ENCODE measurements at places on chromosomes 4 and X.

GRCh38 chr4:63700569-63700968, 708.7 kb downstream of the TECRL start:
- no peak for DNase-seq

- DNase-seq, result no peak
Measured at GRCh38 chr4:143202824-143203223, 18.1 kb downstream of the USP38 start.

- DNase-seq, result no peak
Measured at GRCh38 chrX:45774961-45775360, 574.3 kb upstream of the DIPK2B start.

GRCh38 chr4:8494218-8494617, 53.6 kb downstream of the TRMT44 start:
- no peak for DNase-seq

- DNase-seq, result no peak
Measured at GRCh38 chr4:14719053-14719452, 283.2 kb upstream of the CPEB2 start.

DNA sequence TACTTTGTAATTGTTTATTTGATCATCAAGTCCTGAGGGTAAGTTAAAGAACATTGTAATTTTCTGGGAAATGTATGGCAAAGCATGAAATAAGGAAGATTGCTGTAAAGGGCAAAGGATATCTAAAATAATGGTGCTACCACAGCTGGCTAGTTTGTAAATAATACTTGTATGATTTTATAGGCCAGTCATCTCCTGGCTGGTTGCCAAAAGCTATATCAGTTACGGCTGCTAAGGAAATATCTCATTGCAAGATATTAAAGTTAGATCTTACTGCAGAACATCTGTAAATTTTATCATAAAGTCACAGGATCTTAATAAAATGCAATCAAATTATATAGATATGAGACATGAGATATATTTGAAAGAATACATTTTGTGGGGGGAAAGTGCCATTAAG, 150.8 kb upstream of the CXCL13 start:
- DNase-seq, result no peak

DNA sequence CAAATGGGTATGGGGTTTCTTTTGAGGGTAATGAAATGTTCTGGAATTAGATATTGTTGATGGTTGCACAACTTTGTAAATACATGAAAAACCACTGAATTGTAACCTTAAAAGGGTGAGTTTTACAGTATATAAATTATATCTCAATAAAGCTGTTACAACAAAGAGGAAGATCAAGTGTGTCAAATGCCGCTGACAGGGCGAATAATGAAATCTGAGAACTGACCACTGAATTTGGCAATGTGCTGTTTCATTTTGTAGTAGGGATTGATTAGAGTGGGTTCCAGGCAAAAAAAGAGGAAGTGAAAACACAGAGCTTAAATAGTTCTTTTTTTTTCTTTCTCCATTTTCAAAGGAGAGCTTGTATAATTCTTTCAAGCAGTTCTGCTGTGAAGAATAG, 161.1 kb upstream of the NAP1L5 start:
- no peak for DNase-seq

GRCh38 chrX:121191779-121192178, 144.4 kb downstream of the GLUD2 start:
- DNase-seq, result no peak

GRCh38 chr4:98341309-98341708, 80.1 kb downstream of the RAP1GDS1 start:
- no peak for DNase-seq

- no peak for DNase-seq
Measured at GRCh38 chrX:8672176-8672575, 59.8 kb downstream of the ANOS1 start.

DNA sequence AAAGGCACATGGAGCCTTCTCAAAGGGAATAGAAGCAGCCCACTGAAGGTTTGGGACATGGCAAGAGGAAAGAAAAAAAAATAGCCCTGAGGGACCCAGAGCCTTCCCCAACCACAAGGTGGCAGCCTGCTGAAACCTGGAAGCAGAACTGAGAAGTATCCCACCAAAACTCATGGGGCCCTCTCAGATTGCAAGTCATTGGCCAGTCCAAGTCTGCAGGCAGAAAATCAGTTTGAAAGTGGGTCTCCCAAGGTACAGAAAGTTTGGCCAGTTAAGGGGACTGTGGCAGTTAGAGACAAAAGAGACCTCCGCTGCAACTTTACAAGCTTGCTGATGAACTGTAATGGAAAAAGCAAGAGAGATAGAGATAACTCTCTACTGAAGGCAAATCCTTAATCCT, 155.8 kb downstream of the ANTXR2 start:
- peak; percentile 1 for DNase-seq

DNA sequence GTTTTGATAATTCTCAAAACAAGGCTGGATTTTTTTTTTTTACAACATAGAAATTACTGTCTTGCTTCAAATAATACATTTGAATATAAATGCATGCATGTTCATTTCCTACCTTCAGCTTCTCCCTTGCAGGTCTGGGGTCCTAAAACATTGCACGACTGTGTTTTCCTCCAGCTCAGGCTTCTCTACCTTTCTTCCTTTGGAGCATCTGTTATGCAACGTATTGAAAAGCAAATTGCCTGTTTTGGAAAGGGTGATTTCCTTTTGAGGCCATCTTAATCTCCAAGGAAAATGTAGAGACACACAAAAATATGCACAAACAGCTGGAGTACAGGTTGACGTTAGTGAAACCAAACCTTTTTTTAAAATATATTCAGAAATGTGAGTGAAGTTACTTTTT, 115.6 kb upstream of the TLL1 start:
- DNase-seq, result no peak

DNA sequence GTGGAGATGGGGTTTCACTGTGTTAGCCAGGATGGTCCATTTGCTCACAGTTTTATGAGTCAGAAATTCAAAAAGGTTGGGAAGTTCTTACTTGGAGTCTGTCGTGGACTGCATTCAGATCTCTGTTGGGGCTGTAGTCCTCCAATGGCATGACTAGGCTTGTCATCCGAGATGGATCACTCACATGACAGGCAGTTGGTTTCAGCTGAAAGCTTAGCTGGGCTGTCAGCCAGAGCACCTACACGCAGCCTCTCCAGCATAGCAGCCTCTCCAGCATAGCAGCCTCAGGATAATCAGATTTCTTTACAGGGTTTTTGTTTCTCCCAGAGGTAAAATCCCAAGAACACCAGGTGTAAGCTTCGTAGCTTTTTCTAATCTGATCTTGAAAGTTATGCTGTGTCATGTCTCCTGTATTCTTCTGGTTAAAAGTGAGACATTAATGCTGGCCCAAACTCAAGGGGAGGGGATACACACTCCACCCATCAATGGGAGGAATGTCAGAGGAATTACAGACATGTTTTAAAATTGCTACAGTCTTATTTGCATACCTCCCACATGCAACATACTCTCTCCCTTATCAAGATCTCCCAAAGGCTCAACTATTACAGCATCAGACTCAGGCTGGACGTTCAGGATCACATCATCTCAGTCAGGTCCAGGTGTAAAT, 31.6 kb upstream of the SOD3 start:
- DNase-seq, result no peak

GRCh38 chrX:68571610-68572311, 72.9 kb downstream of the YIPF6 start:
- DNase-seq, result no peak

DNA sequence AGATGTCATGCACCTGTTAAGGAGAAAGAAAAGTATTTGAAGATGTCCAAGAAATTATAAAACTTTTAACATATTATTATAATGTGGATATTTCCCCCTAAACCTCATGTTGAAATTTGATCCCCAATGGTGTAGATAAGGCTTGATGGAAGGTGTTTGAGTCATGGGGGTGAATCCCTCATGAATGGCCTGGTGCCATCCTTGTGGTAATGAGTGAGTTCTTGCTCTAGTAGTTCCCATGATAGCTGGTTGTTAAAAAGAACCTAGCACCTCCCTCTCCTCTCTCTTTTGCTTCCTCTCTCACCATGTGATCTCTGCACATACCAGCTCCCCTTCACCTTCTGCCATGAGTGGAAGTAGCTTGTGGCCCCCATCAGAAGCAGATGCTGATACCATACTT, 176.6 kb upstream of the NR3C2 start:
- no peak for DNase-seq

DNA sequence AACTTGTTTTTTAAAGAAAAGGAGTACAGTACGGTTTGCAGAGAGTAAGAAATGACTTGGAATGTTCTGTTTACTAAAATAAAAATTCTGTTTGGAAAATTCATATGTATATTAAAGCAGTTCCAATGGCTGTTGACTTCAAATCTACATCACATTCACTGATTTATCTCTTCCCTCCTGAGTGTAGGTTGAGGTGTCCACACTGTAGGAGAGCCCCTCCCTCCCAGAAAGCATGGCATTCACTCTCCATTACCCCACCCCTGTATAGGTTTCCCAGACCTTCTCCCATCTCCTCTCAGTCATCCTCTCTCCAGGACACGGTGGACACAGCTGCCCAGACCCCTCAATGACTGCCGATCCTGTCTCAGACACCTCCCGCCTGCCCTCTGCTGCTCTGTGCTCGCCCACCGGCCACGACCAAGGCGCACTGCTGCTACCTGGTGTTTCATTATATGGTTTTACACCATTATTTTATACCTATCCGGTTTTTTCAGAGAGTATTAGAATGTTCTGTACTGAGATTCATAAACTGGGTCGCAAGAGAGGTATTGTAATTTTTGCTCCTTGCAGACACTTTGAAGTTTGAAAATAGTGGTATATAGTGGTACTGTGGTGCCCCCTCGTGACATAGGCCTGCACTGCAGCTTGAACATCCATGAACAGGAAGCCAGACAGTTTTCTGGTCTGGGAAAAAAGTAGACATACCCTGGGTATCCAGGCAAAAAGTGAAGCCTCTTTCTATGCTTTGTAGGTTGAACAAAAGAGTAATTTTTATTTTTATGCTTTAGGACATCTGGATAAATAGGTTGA, 38.8 kb upstream of the BEX4 start:
- peak; percentile 14 for DNase-seq

GRCh38 chr4:186037692-186038658, 31.0 kb upstream of the TLR3 start:
- DNase-seq, result peak; percentile 39

DNA sequence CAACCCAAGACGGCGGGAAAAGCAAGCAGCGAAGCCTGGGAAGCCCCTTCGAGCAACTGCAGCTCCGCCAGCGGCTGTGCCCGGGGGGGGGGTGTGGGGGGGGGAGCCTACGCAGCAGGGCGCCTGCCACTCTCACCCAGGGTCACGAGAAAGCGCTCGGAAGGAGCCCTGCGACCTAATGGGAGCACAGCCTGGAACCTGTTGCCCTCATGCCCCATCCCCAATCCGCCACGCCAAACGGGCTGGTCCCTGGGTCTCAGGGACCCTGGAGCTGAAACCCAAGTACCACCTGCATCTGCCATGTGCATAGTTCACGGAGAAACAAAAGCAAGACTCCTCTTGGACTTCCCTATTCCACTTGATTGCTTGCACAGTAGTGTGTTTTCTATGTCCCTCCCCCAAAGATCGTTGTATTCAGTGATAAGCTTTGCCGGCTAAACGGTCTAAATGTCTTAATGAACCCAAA, 359 bp upstream of the GAB3 start:
- DNase-seq, result no peak

DNA sequence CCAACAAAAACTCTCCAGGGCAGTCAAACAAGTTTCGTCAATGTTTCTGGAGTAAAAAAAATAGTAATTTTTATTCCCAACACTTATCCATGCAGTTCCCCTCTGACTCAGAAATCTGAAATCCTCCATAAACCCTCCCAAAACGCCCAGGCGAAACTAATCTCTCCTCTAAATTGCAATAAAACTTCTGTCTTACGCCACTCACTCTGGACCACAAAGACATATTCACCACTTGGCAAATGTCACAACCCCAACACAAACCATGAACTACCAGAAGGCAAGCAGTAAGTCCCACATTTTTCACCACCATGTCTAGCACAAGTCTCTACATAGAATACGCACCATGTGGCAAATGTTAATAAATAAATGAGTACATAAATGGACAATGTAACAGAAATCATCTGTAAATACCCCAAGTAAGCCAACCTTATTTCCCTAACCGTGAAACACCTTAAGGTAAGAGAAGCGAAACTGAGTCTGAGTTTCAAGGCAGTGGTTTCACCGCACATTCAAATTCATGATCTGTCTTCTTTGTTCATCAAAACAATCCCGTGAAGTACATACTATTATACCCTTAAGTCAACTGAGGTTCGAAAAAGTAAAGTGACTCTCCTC, 1.6 kb downstream of the PAPSS1 start:
- no peak for DNase-seq

DNA sequence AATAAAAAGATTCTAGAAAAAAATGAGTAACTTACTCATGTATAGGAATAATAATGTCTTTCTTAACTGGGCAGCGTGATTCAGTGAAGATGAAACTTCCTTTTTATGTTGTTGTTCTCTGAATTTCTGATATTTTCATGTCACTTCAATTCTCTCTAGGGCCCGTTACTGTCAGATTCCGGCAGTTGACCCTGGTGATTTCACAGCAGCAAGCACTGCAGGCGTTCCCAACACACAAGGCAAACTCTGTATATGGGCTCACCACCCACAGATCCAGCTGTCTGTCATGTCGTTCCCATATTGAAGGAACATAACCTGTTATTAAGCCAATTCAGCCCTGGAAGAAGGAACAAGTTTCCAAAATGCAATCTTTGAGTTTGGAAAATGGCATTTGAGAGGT, 288.3 kb upstream of the GALNTL6 start:
- DNase-seq, result no peak

GRCh38 chr4:128863312-128864075, 54.0 kb downstream of the JADE1 start:
- peak; percentile 69 for DNase-seq

DNA sequence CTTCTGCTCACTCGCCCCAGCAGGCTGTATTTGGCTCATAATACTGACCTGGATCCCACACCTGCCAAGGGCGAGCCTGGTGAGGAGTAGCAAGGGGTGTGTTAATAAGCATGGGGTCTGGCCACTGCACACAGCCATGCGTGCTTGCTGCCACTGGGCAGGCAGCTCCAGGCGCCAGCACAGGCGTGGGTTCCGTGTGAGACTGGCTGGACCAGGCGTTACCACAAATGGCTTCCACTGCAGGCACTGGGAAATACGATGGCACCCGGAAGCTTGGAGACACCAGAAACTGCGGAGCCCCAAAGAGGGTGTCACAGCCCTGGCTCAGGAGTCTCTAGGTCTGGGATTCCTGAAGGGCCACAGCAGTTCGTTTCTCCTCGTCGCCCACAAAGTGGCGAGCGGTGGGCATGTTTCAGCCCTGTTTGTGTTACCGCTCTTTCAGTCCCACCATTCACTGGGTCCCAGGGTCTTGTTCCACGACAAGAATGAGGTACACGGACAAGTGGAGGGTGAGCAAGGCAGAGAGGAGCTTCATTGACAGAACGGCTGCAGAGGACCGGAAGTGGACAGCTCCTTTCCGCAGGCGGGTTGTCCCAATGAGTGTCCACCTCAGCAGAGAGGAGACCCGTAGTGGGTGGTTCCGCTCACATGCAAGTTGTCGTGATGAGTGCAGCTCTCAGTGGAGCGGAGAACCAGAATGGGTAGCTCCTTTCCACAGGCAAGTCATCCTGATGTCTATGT, 428.9 kb downstream of the EPHA5 start:
- DNase-seq, result no peak

DNA sequence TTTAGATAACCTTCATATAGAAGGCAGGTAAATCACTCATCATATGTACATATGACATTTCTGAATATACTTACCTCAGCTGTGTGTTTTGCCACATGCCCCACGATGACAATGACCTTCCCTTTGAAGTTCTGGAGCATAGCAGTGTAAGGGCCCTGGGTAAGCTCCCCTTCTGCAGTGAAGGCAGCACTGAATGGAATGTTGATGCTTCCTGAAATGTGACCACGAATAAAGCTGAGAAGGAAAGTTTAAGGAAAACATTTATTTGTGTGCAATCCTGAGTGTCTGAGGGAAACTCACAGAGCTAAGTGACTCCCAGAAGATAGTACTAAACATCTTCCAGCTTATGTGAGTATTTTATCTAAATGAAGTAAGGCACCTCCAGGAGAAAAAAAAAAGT, 200.1 kb downstream of the NPNT start:
- no peak for DNase-seq

Measured in immature natural killer cell (primary cell).